Stimulated activated CD8-positive, alpha-beta memory T cell treated with anti-CD3 and anti-CD28 coated beads, Interleukin-2, amount 100 ng/mL, for 1 hour (primary cell): ENCODE measurements at places on chromosomes 4 and X.

- DNase-seq = no peak
Observed at GRCh38 chr4:149211876-149212275, 603.8 kb downstream of the IQCM start.

- no peak for DNase-seq
Observed at GRCh38 chrX:45454290-45454689, 253.6 kb upstream of the DIPK2B start.

DNA sequence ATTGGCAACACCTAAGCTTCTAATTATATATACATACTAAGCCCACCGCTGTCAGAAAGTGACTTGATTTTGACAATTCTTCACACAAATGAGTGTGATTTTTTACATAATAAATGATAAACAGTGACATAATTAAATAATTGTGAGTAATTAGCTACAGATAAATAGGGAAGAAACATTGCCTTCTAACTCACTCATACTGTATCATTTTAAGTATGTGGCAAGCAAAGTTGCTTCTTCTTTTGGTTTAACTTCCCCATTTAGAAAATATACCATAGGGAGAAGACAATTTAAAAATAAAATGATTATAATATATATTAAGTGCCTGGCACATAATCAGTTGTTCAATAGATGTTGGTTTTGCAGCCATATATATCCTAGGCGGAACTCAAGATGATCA, 644.2 kb downstream of the FSTL5 start:
- no peak for DNase-seq

- DNase-seq = no peak
Observed at GRCh38 chr4:72507167-72507566, 61.9 kb downstream of the ADAMTS3 start.

GRCh38 chr4:176945334-176945733, 152.6 kb upstream of the VEGFC start:
- no peak for DNase-seq

- DNase-seq = no peak
Observed at GRCh38 chr4:80495865-80496264, 160.3 kb downstream of the CFAP299 start.

DNA sequence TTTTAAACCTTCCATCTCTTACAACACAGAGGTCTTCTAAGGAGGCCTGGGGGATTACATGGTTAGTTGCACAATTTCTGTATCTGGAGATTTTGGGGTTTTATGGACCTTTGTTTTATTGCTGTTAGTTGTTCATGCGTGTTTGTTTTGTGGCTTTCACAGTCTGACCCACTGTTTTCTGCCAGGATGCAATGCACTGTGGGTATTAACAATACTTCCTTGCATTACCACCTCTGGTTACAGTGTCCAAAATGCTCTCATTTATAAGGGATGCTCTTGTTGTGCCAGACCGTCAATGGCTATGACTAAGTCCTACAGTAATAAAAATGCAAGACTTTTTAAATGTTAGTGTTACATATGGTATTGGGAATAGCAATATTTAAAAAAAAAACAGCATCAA, 730.2 kb downstream of the KCTD8 start:
- no peak for DNase-seq

GRCh38 chrX:149472625-149473024, 32.5 kb downstream of the IDS start:
- DNase-seq = no peak

DNA sequence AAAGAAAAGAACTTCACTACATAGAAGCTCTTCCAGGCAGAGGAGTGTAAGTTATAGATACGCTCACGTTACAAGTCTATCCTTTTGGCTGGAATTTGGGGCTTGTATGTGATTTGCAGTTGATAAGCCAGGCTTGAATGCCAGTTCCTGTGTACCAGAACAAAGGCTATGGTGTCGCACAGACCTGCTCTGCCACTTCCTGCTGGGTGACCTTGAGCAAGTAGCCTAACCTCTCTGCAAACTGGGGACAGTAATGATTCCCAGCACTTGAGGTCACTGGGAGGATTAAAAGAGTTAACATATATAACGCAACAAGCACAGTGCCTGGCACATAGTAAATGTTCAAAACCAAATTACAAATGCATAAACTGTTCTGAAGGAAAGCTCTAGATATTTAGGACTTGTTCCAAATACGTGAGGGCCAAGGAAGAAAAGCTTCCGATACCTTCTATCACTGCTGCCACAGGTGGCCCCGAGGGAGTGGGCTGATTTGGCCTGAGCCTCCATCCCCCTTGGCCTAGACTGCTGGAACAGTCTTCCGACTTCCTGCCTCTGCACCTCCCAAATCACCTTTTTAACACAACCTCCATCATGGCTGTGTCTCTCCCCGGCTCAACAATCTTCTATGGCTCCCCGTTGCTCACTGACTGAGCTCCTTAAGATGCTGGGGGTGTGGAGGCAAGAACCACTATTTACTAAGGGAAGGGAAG, 1.3 kb upstream of the SOWAHD start:
- DNase-seq = no peak

- no peak for DNase-seq
Observed at GRCh38 chr4:122798101-122798500, 28.5 kb upstream of the FGF2 start.

DNA sequence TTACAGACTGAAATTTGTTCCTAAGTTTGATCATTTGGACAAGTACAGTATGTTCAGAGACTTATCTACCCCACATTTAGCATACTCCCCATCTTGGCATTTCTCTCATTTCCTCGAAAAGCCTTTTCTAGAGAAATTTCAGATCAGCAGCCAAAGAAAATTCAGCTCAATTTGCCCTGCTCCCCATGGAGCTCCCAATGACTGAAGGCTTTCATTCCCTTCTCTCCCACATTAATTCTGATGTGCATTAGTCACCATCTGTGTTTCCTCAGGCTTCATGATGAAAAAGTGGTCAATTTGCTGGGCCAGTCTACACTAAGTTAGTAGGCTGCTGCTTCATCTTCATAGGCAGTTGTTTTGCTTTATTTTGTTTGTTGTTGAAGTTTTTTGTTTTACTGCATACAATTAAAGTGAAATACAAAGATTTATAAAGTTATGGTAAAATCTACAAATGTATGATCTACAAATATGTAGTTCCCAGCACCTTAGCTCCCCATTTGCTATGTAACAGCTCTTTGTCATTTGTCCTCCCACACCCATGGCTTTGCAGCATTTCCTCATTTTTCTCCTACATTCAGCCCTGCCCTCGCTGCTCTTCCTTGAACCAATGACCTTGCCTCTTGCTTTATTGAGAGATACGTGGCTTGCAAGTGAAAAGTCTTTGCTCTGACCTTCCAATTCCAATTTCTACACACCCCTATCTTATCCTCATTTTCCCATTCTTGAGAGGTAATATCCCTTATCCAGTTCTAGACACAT, 193.9 kb downstream of the ANAPC10 start:
- DNase-seq = no peak

GRCh38 chr4:76564123-76564915, 129.3 kb downstream of the SHROOM3 start:
- no peak for DNase-seq

GRCh38 chr4:16897991-16898827, at the start of gene LDB2:
Gene LDB2, minus strand, starts transcription at chr4:16898645.
- DNase-seq = no peak

GRCh38 chr4:156255230-156256007, 301.8 kb upstream of the CTSO start:
- no peak for DNase-seq

DNA sequence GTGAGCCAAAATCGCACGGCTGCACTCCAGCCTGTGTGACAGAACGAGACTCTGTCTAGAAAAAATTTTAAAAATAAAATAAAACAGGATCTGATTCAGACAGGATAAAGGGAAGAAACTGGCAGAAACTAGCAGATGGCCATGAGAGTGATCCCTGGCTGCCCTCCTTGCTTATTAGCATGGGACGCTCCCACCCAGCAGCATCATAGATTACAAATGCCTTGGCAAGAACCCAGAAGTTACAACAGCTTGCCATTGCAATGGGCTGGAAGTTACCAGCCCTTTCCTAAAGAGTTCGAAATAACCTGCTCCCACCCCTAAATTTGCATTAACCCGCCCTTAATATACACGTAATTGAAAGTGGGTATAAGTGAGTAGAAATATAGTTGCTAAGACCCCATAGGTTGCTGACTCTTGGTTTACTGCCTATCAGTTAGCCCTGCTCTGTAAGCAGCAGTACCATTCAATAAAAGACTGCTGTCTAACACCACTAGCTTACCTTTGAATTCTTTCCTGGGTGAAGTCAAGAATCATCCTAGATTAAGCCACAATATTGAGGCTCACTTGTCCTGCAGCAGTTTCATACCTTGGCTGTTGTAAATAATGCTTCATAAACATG, 9.1 kb upstream of the XAGE2 start:
- no peak for DNase-seq

GRCh38 chr4:176575141-176575730, 217.5 kb downstream of the VEGFC start:
- DNase-seq = no peak

DNA sequence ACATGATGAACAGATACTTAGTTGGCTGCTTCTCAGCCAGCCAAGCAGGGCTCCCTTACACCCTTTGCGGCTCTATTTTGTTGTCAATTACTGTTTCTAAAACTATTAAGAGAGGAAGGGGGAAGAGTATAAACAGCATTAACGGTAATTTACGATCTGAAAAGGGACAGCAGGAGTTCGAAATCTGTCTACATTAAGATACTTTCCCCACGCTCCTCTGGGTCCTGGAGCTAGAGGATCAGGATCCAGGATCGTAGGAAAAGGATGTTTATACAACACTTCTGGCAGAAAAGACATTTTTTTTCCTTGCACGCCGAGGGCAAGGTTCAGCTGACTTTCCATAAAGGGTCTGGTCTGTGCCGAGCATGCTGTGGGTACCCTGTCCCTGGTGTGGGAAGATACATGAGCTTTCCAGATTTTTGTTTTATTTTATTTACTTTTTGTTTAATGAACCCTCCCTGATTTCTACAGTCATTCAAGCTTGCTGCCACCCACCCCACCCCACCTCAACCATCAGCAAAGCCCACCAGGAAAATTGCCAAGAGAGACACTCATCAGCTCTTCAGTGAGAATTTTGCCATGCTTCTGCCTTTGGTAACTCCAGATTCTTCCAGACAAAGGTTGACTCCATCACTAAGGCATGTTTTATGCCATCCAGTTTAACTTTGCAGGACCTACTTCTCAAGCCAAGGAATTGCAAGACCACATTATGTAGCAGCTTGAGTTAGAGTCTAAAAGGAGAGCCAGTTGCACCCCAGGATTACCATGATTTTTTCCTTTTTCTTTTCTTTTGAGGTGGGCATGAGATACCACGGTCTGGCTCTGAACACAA, 188.1 kb downstream of the QDPR start:
- no peak for DNase-seq

GRCh38 chr4:99610605-99611175, 36.1 kb downstream of the MTTP start:
- DNase-seq = no peak

- no peak for DNase-seq
Observed at GRCh38 chrX:41561045-41561444, 113.9 kb downstream of the NYX start.

DNA sequence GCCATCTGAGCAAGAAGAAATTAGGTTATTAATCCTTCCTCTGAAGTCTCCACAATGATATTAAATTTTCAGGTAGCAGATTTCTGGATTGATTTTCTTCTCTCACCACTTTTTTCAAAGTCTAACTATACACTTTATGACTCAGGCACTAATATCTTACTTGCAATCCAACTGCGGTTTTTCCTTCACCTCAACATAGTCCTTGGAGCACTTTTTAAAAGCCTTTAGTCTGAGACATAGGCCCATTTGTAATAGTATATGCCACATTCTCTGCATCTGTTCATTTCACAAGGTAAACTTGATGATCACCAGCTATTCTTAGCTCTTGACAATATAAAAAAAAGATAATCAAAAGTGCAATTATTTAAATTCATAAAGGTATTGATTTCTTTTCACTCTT, 55.9 kb upstream of the EDNRA start:
- DNase-seq = no peak

- no peak for DNase-seq
Observed at GRCh38 chr4:56118055-56118454, 169.3 kb downstream of the CEP135 start.

DNA sequence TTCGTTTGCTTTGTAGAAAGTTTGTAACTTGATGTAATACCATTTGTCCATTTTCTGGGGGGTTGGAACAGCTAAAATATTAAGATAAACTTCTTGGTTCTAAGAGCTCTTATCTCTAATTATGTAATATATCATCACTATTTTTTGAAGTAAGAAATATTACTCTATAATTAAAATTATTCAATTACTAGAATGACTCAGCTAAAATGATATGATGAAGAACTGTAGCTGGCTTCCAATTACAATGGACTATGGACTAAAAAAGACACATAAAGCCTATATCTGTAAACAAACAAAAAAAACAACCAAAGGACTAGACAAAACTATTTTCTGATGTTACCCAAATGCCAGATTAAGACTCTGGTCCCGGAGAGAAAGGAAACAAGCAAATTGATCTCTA, 569.4 kb downstream of the PCDH18 start:
- no peak for DNase-seq

- DNase-seq = no peak
Observed at GRCh38 chrX:2784026-2784425, 32.2 kb downstream of the XG start.

DNA sequence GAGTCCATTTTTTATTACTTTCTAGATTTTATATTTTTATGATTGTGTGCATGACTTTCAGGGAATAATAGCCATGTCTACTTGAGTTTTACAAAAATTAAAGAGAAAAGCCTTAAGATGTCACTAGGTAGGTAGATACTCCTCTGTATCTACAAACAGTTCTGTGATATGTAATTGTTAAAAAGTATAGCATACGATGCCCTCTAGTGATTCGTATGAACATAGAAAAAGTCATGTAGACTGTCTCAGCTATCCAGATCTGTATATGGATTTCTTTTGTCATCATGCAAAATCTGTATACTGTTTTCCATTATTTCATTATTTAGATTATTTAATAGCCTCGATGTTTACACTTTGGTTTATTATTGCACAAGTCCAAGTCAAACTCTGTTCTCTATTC, 856.6 kb downstream of the CENPC start:
- DNase-seq = no peak
